ENCODE measurements at places on chromosomes 12 and 14.

DNA sequence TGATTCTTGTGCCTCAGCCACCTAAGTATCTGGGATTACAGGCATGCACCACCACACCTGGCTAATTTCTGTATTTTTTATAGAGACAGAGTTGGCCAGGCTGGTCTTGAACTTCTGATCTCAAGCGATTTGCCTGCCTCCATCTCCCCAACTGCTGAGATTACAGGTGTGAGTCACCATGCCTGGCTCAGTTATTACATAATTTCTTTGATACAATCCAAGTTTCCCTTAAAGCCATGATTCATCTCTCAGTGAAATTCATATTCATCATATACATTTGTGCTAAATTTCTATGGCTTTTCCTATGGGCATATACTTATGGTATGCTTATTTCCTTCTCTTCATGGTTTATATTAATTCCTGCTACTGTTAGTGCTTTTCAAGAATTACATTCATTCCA is 29.1 kb upstream of the PZP start:
- no peak for DNase-seq

DNA sequence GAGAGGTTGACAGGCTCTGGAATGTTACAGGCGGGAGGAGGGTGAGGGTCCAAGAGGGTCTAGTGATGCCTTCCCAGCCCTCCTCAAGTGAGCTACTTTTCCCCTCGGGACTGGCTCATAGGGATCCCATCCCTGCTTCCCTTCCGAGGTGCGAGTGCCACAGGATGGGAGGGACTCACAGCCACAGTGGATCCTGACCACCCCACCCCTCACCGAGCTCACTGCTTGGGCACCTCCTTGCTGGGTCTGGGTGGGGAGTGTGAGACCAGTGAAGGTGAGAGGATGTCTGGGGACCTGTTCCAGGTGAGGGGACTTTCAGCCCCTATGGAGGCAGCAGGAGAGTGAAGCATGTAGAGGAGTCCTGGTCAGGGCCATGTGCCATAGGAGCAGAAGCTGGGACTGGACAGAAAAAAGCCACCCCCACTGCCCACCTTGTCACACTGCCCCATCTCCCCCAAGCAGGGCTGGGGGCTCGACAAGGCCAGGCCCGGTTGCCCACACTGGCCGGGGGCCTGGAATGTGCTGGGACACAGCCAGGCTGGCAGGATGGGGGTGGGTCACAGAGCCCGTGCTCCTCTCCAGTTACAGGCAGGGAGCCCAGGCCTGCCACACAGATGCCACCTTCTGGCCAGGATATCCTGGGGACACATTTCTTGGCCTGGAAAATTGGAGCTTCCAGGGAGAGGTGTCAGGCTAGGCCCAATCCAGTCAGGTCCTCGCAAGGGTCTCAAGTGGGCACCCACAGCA is 1.7 kb upstream of the TNS2 start:
- DNase-seq = peak; percentile 75

- peak; percentile 46 for DNase-seq
Measured at GRCh38 chr12:32125455-32126084, 18.9 kb downstream of the BICD1 start.

DNA sequence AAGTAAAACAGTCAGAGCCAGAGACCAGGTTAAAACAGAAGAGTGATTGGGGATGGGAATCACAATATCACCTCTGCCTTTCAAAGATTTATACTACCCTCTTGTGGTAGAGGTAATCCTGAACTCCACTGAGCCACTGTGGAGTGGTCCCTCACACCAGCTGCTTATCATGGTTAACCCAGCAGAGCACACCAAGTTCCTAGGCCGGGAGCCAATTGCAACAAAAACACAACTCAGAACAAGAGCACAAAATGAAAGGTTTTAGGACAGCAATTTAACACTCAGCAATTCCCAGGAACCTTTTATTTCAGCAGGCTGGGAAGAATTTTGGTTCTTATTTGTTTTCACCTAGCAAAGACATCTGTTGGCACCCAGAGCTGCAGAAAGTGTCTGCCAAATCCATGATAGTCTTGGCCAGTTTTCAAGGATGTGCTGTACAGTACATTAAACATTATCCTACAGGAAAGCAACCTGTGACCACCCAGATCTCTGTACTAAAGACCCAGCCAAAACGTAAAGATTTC is 220.5 kb upstream of the ATXN7L3B start:
- DNase-seq = peak; percentile 82

DNA sequence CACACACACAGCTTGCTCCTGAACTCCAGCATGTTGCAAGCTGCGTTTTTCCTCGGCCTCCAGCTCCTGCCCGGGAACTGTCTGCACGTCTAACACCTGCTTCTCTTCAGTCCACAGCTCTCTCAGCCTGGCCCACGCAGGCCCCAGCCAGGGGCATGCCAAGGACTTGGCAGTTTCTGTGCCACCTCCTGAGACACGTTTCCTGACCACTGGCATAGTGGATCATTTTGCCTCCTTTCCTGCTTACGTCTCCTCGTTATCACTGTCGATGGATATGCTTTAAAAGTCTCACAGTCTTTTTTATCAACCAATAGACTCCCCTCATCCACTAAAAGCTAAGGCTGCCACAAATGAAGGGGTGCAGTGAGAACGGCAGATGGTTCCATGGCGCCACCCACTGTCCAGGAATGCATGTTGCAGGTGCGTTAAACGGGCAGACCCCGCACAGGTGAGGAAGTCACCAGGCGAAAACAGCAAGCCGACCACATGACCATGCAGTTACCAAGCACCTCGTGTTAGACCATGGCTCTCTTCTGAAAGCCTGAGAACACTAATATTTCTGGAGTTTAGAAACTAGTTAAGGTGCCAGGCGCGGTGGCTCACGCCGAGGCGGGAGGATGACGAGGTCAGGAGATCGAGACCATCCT is 14.7 kb upstream of the TEAD4 start:
- peak; percentile 56 for DNase-seq

DNA sequence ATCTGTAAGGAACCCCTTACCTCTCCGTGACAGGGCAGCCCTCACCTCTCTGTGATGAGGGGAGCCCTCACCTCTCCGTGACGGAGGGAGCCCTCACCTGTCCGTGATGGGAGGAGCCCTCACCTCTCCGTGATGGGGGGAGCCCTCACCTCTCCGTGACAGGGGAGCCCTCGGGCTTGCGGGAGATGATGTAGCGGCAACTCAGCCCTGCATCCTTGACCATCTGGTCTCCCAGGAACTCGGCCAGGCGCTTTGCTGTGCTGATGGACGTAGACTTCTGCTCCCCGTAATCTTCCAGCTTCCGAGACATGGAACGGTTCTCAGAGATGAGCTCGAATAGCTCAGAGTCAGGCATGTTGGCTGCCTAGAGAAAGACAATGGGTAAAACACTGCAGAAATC is 28.0 kb downstream of the POLE start:
- no peak for DNase-seq

DNA sequence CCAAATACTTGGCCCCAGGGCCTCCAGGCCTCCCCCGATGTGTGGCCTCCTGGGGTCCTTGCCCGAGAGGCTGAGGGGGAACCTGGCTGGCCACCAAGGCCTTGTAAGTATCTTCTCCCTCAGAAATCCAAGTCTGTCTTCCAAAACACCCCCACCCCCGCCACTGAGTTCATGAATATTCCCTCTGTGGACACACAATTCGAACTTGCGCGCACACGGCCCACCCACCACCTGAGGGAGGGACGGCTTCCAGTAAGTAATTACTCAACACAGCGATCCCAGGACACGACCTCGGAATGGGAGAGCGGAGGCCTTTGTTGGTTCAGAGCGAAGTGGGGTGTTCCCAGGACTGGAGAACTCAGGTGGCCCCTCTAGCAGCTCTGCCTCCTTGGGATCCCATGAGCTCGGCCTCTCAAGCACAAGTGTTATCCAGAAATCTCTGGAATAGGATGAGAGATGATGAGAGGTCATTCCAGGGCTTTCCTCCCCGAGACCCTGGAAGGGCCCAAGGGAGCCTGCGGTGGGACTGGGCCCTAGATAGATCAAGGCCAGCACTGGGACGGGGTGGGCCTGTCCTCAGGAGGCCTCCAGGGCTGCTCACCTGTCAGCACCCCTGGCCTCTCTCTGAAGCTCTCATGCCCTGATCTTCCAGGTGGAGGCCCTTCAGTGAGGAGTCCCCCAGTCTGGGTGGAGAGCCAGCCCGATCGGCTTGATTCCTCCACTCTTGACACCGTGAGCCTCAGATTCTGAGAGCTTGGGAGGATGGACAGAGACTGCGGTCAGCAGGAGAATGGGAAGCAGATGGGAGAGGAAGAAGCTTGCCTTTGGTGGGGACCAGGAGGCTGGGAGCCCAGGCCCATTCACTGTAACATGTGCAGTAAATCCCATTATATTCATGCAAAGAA is 219.0 kb upstream of the RTL1 start:
- DNase-seq = no peak

- DNase-seq = no peak
Measured at GRCh38 chr14:51719955-51720354, 68.2 kb downstream of the FRMD6 start.

DNA sequence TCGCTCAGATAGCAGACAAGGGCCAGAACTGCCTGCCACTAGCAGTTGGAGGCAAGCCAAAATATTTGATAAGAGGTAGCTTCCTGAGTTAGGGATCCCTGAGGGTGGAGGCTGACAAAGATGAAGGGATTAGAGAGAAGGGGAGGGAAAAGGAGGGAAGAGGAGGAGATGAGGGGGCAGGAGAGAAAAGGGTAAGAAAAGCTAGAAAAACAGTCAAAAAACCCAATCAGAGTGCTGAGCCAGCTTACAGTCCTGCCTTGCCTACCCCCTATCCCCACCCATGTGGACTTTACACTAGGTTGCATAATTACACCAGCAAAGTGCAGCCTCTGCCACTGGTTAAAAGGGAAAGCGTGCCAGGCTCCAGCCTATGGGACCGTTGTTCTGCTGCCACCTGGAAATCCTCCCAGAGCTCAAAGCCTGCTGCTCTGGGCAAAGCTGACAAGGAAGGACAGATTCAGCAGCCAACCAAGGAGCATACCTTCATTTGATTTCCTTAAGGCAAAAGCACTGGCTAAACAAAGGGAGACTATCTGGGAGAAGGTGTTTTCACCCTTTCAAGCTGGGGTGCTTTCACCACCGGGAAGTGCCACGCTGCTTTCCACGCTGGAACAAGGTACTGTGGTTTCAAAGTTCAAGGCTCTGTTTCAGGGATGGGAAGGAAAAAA is 3.8 kb upstream of the NUMB start:
- peak; percentile 71 for DNase-seq

- no peak for DNase-seq
Measured at GRCh38 chr12:110005319-110005973, 6.2 kb downstream of the ANKRD13A start.

DNA sequence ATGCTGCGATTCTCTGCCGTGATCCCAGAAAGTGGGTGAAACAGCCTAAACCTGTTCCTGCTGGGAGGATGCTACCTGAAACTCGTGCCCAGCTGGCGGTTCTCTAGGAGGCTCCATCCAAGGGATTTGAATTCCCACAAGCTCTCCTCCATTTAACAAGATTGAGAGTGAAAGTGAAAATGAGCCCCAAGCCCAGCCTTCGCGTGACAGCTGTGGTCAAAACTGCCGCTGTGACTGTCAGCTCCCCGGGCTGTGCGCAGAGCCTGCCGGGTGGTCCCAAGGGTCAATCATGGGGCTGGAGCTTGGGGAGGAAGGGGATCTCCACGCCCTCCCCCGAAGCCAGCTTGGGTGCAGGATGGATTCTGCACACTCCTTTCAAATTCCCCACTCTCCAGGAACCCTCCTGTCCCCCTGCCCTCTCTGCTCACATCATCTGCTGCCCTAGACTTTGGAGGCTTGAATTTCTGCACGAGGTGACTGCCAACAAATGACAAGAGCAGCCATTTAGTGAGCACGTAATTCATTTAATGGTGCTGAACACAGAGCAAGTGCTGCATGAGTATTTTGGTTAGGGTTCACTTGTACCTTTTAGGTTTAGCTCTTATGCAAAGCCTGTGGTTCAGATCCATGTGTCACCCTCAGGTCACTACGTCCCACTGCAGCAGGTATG is 5.3 kb downstream of the ASB2 start:
- no peak for DNase-seq

- peak; percentile 65 for DNase-seq
Measured at GRCh38 chr14:77037938-77038568, 9.5 kb upstream of the IRF2BPL start.

DNA sequence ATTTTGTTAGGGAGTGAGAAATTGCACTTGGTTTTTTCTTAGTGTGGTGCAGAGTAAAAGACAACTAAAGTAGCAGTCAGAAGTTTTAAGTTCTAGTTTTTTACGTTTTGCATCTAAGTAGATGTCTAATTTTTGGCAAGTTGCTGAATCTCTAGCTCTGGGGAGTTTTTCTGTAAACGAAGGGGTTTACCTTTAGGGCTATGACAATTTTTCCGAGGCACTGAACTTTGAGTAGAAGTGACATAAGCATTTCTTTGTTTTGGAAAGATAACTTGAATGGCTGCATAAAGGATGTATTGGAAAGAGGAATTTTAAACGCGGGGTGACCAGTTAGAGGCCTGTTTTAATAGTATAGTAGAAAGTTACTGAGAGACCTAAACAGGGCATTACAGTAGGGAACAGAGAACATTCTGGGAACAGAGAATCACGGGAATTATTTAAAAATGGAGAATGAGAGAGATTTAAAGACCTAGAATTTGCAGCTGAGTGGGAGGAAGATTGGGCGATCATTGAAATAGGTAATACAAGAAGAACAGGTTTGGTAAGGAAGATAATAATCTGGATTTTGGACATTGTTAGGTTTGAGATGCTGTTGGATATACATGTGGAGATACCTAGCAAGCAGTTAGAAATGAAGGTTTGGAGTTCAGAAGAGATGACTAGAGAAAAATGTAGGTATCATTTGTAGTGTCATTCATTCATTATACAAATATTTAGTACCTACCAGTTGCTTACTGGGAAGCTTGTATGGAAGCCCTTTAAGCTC is 1.2 kb downstream of the ZNF410 start:
- peak; percentile 1 for DNase-seq

DNA sequence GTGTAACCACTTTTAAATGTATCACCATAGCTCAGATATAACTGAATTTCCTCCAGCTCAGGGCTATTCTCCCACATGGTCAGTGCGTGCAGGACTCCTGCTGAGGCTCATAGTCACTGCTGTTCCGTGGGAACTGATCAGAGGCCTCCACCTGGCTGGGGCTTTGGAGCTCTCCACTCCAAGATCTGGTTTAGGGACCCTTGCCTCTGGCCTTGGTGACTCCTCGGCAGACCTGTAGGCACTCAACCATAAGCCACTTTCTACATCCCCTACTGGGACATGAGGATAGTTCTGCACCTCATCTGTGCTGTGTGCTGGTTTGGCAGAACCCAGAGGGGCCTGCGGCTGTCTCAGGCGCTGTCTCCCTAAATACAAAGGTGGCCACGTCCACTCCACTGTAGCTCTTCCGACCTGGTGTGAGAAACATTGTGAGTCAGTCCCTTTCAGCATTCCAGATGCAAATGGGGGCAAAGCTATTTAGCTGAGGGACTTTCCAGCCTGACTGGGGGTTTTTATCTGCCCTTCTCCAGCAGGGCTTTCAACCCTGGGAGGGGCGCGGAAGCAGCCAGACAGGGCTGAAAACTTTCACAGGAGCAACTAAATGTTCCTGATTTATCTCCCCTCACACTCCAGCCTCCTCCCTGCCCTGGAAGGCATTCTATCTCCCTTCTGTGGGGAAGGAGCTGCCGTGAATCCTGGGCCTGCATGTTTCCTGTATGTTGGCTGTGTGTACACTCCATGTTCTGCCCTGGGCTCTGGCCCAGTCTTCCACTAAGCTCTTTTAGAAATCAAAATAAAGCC is 218.3 kb upstream of the DAAM1 start:
- peak; percentile 81 for DNase-seq
